Renal cortical epithelial cell (primary cell): ENCODE measurements at places on chromosomes 6 and 20. TPM values are rescaled to one million over a fixed set of nuclear protein-coding genes. Genes with fewer than 3 reads are reported as not detected.

GRCh38 chr6:42084889-42085288, 34.6 kb downstream of the TAF8 start:
- no peak for DNase-seq

CDH22 gene
- not detected in 2 replicates for total RNA-seq

GRCh38 chr6:97068211-97068610, 143.7 kb downstream of the KLHL32 start:
- DNase-seq, result peak; percentile 31

HNF4A gene
- 4.9 TPM in 1 of 2 replicates, not detected in the other for total RNA-seq

- no peak for DNase-seq
These were observed 135.2 kb upstream of the TAB2 start for GRCh38 chr6:149182262-149182661.

GRCh38 chr6:143098054-143098671, 37.5 kb downstream of the AIG1 start:
- no peak for DNase-seq

TPD52L1 gene
- total RNA-seq, result 105 and 188 TPM in 2 replicates

- peak; percentile 62 for DNase-seq
These were observed 59.0 kb upstream of the QKI start for GRCh38 chr6:163355426-163355991.

TOMM6 gene
- 60.7 and 96.6 TPM in 2 replicates for total RNA-seq

- peak; percentile 20 for DNase-seq
These were observed 6.4 kb downstream of the TIAM2 start for GRCh38 chr6:155001482-155001881.
